Activated T-cell treated with anti-CD3 and anti-CD28 coated beads, Interleukin-2, amount 50 U/mL, for 4 hours (primary cell): ENCODE measurements at places on chromosomes 13 and 19. TPM values are rescaled to one million over a fixed set of nuclear protein-coding genes. Genes with fewer than 3 reads are reported as not detected.

Gene IGSF23
- total RNA-seq = not detected

Gene ZNF682
- total RNA-seq = 8.9 TPM

DNA sequence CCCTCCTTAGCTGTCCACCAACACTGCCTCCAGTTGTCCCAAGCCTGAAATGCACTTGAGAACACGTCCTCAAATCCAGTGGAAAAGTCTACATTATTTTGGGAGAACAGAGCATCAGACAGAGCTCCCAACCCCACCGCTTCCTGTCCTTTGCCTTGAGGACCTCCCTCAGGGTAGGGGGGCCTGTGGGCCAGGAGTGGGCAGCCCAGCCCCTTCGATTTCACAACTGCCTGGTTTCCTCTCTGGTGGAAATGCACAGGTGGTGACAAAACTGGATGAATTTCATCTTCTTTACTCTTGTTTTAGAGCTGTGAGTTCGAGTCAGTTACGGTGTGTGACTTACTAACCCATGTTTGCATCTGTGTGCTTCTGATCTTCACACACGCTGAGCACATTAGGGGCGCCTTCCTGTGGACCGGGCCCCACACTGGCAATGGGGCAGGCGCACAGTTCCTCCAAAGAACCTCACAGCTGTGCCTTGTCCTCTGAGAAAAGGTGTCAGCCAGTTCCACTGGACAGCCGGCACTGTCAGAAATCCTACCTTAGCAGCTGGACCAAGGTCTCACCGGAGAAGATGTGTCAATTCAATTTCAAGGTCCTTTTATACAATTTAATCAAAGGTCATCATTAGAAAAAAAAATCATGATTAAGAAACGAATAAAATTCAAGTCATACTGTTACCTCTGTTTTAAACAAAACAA lies 80.2 kb downstream of the IRS2 start:
- DNase-seq = no peak

DNA sequence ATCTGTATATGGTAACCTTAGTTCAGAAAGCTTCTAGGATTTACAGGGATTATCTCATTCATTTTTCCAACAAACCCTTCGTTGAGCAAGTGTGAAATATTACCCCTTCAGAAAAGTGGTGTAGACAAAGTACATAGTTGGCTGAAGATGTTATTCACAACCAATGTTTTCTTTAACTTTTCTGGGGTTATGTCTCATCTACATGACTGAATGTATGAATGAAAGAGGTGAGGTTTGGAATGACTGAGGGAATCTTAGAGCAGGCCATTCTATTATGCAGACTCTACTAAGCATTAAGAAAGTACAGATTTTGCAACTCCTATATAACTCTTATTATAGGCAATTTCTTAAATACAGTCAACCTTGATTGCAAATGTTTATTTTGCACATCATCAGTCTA lies 167.2 kb downstream of the NDFIP2 start:
- no peak for DNase-seq

DNA sequence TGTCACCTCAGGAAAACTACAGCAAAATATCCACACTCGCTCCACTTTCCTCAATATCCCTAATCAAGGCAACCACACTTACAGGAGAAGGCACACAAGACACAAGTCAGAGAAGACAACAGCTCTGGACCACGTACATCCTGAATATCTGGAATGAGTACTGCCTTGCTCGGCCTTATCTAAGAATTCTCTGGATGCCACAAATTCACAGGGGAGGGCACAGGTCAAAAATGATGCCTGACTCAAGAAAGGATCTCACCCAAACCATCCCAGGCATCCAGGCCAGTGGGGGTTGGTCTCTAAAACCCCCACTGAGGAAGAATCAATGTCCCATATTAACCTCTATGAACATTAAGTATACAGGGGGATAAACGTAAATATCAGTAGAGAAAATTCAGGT lies 29.9 kb downstream of the ATP7B start:
- no peak for DNase-seq

DNA sequence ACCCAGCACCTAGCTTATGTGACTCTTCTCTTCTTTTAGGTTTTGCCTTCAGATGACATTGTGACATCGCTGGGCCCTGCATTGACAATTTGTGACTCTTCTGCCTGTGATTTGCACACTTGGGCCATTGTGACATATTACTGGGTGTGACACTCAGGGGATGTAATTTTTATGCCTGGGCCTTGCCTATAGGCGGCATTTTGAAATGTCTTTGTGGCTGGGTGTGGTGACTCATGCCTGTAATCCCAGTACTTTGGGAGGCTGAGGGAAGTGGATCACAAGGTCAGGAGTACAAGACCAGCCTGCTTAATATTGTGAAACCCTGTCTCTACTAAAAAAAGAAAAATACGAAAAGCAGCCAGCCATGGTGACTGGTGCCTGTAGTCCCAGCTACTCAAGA lies 28.4 kb upstream of the ZNF681 start:
- DNase-seq = no peak
